ENCODE measurements at places on chromosomes 11 and 22.

DNA sequence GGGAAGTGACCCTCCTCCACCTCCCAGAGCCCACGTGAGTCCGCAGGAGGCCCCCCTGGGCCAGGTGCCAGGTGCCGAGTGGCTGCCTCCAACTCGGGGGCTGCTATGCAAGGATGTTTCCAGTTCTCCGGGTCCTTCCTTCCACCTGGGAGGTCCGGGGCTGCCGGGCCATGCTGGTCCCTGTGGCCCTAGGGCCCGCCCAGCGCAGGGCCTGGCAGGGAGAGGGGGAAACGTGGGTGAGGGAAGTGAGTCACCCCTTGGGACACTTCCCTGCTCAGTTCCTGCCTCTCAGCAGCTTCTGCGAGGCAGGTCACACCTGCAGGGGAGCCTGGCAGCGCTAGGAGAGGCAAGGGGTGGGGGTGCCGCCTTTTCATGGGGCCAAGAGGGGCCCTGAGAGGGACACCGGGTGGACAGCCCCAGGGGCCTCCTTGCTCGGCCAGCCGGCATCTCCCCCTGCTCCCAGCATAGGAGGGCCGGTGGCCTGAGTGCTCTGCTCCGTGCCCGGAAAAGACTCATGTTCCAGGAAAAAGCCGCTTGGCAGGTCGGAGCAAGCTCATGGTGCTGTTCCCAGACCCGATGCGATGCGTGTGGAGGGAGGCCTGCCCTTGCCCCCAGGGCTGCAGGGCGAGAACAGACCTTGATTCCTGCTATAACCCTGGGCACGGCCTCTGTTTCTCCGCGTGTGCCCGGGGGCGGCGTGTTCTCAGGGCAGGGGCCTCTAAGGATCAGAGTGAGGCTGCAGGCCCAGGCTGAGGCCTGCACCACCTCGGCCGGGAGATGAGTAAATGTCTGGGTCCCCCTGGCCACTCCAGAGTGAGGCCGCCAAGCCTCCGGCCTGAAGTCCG is 30.3 kb upstream of the WNT7B start:
- no peak for DNase-seq

- no peak for DNase-seq
Measured at GRCh38 chr22:32261306-32261705, 6.2 kb upstream of the SLC5A4 start.

DNA sequence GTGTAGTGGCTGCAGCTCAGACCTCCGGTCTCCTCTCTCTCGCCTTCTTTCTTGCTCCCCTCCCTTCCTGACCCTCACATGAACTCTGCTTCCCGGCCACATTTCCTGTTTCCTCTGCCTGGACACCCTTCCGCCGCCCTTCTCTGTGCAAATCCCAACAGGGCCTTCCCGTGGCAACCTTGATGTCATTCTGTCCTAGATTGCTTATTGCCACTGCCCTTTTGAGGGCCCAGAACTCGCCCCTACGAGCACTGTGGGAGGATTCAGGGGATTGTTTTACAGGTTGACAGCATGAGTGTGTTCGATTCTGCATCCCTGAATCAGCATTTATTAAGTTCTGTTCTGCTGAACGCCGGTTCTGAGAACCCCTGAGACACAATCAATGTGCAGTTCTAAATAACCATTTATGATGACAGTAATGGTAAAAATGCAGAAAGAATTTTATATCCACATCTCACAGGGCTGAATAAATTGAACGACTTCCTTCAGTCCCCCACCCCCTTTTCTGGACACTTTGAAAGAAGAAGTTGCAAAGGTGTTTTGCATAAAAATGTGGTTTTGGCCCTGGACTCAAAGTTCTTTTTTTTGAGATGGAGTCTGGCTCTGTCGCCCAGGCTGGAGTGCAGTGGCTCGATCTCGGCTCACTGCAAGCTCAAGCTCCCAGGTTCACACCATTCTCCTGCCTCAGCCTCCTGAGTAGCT is 6.4 kb downstream of the BATF2 start:
- no peak for DNase-seq

DNA sequence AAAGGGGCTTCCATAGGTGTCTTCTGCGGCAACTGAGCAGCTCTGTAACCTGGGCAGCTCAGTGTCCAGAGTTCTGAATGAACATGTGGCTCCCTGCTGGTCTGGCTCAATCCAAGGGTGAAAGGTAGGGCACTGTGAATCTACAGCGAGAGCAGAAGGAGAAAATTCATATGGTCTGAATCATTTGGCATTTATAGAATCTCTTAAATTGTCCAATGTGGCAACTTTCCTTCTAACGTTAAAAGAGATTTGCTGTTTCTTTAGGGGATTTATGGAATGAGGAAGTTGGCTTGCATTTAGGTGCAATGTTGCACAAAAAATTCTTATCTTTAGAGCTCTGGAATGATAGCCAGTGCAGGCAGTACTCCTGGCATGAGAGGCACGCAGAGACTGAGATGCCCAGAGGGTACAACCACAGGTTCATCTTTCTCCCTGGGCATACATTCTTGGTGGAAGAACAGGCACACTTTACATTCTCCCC is 17.0 kb downstream of the ATXN10 start:
- no peak for DNase-seq

DNA sequence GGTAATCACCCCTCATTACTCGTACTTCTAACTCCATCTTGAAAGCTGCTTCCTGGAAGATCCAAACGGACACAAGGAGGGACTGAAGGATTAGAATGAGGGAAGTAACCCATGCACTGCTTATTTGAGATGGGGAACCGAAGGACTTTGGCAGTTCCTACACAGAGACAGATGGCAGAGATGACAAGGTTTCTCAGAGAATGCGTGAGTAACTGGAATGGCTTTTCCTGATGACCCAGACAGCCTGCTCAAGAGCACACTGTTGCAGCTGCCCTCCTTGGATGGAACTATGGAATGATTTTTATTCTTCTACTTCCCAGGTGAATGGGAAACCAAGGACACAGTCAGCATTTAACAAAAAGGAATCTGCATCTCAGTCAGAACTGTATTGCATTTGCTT is 7.3 kb downstream of the KCNJ11 start:
- DNase-seq = no peak

DNA sequence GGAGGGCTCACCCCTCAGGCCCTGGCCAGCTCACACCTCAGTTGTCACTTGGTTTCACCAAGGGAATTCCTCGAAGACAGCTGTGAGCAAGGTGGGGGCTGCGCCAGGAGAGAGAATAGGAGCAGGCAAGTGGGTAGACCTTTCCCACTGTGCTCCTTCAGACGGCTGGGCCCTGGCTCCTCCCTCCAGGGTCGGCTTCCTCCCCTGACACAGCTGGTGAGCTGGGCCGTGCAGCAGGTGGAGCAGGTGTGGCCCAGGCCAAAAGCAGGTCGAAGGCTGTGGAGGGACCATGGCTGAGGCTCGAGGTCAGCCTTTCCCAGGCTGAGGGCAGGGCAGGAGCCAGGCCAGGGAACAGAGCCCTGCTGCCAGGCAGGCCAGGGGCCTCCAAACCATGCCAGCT is 12.5 kb upstream of the MYRF start:
- DNase-seq = no peak

DNA sequence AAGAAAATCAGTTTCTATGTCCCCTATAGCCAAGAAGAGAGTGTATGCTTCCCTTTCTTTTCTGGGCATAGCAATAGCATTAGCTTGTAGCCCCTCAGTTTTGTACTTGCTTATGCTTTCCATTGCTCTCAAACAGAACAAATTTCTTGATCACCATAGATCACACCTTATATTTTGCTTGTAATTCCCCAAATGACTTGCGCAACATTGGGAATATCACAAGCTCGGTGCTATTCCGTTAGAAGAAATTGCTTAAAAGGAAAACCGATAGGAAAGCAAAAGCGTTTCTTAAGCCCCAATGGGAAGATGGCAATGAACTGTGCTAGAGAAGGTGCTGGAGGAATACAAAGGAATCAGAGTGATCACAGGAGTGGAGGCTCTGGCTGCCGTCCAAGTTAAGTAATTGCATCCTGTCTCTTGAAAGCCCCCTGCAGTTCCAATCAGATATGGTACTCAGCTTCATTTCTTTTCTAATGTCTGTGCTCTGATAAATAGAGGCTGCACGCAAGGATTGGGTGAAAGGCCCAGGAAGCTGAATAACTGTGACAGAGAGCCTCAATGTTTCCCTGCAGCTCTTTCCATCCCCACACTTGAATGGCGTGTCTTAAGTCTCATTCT is 182.1 kb upstream of the KIRREL3 start:
- no peak for DNase-seq

GRCh38 chr11:93481696-93482095 is 61.5 kb downstream of the SMCO4 start:
- no peak for DNase-seq

DNA sequence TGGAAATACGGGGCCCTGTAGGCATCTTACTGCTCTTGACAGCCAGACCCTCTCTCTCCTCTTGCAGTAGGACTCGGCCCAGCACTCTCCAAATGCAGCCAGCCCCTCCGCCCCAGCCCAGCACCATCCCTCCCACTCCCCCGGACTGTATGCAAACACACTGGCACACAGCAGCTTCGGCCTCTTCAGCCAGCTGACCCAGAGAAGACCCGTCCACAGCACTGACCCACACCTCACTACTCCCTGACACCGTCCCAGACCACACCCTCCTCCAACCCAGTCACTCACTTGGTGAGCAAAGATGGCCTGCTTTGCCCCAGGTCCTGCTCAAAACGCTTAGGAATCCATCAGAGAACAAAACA is 164.6 kb downstream of the IGLL1 start:
- no peak for DNase-seq

- DNase-seq = peak; percentile 20
Measured at GRCh38 chr11:102914238-102915043, 39.7 kb upstream of the MMP12 start.

DNA sequence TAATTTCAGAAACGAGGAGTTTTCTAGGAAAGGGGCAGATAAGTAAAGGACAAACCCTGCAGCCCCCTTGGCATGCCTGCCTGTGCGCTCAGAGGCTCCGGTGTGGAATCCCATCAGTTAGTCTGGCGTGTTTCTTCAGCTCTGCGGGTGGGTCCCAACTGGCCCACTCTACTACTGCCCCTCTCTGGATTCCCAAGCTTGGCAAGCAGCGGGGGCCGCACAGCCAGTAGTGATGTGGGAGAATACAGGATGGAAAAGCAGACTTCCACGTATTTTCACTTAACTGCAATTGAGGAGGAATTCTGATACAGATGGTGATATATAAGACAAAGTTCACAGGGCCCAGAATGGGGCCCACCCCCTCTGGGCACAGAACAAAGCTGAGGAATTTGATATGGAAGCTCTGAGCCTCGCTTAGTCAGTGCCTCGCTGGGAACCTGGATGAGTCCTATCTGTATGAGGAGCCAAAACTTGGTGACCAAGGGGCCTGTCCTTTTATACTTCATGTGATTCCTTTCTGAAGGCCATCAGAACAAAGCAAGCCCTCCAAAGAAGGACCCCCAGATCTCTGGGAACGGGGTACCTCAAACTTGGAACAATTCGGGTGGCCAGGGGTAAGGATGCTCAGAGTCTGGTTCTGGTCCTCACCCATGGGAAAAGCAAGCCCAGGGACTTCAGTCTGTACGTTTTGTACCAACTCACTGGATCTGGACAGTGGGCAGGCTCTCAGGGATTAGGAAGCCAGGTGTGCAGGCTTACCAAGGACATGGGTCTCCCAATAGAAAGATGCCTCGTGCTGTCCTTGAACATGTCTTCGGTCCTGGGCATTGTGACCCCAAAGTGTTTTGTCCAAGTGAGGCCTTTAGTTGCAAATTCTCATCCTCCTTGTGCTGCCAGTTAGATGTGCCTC is 26.0 kb downstream of the RELT start:
- no peak for DNase-seq

GRCh38 chr22:20126284-20127029 is 5.1 kb upstream of the ZDHHC8 start:
- no peak for DNase-seq

- DNase-seq = no peak
Measured at GRCh38 chr11:109026891-109027489, 362.1 kb downstream of the DDX10 start.

DNA sequence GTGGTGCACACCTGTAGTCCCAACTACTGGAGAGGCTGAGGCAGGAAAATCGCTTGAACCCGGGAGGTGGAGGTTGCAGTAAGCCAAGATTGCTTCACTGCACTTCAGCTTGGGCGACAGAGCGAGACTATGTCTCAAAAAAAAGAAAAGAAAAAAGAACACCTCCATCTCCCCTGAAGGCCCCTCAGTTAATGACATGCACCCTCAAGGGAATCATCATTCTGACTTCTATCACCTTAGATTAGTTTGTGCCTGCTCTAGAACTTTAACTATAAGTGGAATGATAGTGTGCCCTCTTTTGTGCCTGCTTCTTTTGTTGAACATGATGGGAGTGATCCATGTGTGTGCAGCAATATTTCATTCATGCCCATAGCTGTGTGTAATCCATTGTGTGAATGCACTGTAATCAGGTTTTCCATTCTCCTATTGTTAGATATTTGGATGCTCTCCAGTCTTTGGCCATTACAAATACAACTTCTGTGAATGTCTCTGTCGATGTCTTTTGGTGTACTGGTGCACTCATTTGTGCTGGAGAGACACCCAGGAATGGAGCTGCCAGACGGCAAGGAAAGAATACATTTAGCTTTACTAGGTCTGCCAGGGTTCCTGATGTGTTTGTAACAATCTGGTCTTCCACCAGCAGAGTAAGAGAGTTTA is 883 bp upstream of the VPREB3 start:
- DNase-seq = no peak

DNA sequence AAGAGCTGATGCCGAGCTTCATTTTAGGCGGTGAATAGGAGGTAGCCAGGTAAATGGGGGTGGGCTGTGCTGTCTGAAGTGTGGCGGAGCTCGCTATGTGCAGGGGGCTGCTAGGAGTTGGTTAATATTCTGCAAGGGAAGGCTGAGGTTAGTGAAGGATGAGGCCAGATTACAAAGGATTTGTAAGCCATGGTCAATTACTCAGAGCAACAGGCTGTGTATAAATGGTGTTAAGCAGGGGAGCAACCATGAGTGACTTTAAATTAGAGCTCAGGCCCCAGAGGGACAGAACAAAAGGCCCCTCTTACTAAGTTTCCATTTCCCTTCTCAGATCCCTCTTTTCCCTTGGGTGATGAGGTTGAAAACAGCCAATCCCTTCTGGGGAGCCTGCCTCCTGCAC is 7.3 kb upstream of the MCAM start:
- no peak for DNase-seq

GRCh38 chr11:126476266-126476924 is 120.9 kb downstream of the ST3GAL4 start:
- no peak for DNase-seq

- DNase-seq = no peak
Measured at GRCh38 chr11:122668562-122669090, 13.1 kb downstream of the UBASH3B start.

DNA sequence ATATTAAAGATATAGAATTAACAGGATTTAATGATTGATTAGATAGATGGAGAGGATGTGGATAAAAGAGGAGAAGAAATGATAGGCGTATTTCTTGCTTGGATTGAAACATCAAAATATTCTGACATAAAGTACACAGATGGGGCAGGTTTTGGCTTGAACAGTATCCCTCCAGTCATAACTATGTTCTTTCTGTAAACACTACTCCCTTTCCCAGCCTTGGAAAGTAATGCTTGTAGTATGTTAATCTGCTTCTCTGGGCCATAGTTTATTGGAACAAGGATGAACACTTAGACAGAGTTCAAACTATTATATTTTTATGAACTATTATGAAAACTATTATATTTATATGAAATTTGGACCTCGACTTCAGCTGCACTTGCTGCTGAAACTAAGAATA is 419.2 kb downstream of the AASDHPPT start:
- no peak for DNase-seq

Measured in head of caudate nucleus (tissue), 42 donors.